ENCODE measurements at places on chromosomes 11 and 22. TPM values are rescaled to one million over a fixed set of nuclear protein-coding genes. Genes with fewer than 3 reads are reported as not detected.

OR51E2 gene
- 0.09 TPM for total RNA-seq

FBXO7 gene
- total RNA-seq = 48.4 TPM

OR56A1 gene
- not detected for total RNA-seq

GALNT18 gene
- 21.5 TPM for total RNA-seq

ZW10 gene
- 9.1 TPM for total RNA-seq

LDHA gene
- total RNA-seq = 586 TPM

ANO1 gene
- total RNA-seq = 14.2 TPM

DLG2 gene
- 7.4 TPM for total RNA-seq

E2F8 gene
- total RNA-seq = 3.4 TPM

CST6 gene
- 2.6 TPM for total RNA-seq

MS4A4A gene
- total RNA-seq = 26.4 TPM

SESN3 gene
- total RNA-seq = 9.0 TPM

ZNF215 gene
- 1.0 TPM for total RNA-seq
